Activated CD8-positive, alpha-beta memory T cell treated with anti-CD3 and anti-CD28 coated beads for 1 hour (primary cell): ENCODE measurements at places on chromosomes 13 and 19.

DNA sequence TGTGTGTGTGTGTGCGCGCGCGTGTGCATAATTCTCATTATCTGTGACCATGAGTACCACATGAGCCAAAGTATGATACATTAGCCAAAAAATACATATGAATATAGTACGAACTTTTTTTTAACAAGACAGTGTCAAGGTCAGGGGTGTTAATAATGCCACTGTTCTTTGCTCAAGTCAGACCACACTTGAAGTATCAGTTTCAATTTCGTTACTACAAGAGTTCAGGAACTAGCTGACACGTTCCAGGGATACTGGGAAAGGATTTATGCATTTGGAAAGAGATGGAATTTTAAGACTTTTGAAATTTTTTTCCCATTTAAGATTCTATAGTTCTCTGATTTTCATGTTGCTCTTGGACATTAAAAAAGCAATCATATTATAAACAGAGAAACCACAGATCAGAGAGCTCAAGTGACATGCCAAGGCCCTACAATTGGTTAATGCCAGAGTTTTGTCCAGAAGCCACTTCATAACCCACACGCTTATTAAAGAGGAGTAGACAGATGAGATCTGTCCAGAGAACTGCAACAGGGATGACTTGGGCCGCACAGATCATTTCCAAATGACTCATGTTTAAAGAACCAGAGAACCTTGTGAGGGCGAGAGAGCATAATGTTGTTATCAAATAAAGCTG lies 718.8 kb upstream of the SGCG start:
- no peak for DNase-seq

- DNase-seq = no peak
These were observed 571.6 kb downstream of the UQCRFS1 start for GRCh38 chr19:28641395-28641794.

GRCh38 chr13:113750554-113751399 lies 8.2 kb upstream of the TMEM255B start:
- no peak for DNase-seq

GRCh38 chr13:97889803-97890202 lies 63.7 kb upstream of the IPO5 start:
- DNase-seq = no peak

GRCh38 chr13:46901721-46902120 lies 4.9 kb upstream of the HTR2A start:
- DNase-seq = no peak

DNA sequence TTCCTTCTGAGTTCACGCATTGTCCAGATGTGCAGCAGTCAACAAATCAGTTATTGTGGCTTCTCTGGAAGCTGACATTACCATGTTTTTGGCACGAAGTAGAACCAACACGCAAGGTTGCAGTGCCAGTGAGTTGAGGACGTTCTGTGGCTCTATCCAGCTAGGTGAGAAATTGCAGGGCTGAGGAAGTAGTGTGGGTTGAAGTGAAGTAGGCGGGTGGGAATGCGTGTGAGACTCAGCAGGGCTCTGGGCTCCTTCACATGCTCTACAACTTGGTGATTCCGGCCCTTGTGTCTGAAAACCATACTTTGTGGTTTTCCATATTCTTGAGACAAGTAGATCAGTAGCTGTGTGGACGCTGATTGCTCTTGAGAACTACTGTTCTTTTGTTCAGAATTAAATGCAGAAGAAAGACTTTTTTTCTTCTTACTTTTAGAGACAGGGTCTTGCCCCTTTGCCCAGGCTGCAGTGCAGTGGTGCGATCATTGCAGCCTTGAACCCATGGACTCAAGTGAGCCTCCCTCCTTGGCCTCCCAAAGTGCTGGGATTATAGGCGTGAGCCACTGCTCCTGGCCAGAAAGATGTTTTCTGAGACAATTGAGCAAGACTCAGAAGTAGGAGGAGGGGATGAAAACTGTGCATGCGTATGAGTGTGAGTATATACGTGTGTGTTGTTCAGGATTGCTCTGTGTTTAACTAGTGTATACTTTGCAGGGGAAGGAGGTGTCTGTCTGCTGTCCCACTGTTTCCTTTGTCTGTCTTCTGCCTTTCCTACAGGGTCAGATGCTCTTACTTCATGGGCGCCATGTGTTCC lies 46.2 kb downstream of the GATAD2A start:
- DNase-seq = no peak

DNA sequence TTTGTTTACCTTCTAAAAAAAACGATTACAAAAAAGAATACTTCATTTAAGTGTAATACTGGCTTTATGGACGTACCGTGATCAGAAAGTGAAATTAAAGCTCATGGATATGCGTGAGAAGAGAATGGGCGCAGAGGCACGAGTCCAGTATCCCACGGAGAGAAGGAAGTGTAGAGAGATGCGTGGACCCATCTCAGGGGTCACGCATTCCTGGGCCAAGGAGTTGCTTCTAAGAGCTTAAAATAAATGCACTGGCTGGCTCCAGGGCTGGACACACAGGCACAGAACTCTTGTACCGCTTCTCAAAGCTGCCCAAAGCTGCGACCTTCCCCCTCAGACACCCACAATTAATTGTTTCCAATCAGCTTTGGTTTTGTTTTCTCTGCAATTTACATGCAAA lies 8.7 kb upstream of the SPC24 start:
- DNase-seq = no peak

DNA sequence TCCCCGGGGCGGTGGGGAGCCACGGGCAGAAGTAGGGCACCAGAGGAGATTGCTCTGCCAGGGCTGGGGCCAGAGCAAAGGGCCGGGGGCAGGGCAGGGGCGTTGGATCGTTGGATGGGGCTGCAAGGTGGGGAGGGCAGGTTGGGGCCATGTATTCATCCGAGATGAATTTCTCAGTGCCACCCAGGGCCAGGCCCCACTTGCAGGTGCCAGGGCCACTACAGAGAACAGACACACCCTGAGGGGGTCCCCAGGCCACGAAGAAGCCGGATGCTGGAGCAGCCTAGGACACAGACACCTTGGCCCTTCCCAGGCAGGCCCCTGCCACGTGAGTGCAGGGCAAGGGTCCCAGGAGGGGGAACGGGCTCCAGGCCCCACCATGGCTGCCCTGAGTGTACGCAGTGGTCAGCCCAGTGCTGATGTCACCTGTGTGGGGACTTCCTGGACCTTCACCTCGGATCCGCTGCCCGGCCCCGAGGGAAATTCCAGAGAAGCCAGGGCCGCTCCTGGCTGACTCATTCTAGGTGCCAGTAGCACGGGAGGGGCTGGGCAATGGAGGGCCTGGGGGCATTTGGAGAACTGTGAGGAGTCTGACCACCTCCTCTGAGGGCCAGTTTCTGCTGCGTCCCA lies 9.6 kb upstream of the SBNO2 start:
- no peak for DNase-seq

- no peak for DNase-seq
These were observed 4.8 kb downstream of the ZBTB7A start for GRCh38 chr19:4061683-4062418.

DNA sequence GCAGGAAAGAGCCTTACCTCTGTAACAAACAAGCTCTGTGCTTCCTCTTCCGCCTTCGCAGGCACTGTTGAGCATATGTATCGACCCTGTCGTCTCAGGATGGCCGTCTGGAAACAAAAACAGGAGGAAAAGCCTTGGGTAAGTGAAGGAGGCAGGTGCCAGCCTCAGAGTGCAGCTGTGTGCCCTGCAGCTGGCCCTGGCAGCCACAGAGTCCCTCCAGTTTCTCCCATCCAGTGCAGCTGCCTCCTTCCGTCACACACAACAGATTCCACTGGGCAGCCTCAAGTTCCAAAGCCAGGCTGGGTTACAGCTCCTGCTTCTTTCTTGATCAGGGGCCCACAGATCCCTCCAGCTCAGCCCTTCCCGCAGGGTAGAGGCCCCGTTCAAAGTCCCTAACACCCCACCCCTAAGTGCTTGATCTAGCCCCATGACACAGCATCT lies 47.7 kb downstream of the DOCK9 start:
- no peak for DNase-seq

GRCh38 chr13:113091891-113092775 lies 13.5 kb upstream of the F7 start:
- no peak for DNase-seq

- DNase-seq = no peak
These were observed 4.5 kb downstream of the NAA16 start for GRCh38 chr13:41315443-41316047.

DNA sequence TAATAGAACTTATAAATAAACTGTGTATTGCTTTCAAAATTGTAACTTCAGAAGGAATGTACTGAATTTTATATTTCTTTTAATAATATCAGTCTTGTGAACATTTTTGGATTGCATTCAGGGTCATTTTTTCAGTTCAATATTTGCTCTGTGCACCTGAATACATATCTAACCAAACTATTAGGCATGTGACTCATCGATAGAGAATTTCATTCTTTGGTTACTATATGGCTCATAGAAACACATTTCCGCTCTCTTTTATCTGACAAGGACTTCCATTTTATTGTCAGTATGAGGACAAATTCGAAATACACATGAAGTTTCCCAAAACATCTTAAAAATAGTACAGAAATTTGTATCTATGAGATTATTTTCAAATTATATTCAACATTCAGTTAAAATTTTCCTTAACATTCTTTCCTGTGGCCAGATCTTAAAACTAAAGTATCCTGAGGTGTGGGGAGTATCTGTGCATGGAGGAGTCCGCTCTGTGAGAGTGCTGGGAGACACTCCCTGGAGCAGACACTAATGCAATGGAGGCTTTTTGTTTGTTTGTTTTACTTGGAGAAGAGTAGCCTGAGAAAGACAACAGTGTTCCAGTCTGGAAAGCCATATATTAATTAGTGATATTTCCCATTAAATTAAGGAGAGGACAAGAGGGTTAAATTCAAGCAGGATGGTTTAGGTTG lies 483.6 kb downstream of the PCDH20 start:
- DNase-seq = no peak

GRCh38 chr13:41246969-41247680 lies 16.3 kb downstream of the MTRF1 start:
- no peak for DNase-seq

DNA sequence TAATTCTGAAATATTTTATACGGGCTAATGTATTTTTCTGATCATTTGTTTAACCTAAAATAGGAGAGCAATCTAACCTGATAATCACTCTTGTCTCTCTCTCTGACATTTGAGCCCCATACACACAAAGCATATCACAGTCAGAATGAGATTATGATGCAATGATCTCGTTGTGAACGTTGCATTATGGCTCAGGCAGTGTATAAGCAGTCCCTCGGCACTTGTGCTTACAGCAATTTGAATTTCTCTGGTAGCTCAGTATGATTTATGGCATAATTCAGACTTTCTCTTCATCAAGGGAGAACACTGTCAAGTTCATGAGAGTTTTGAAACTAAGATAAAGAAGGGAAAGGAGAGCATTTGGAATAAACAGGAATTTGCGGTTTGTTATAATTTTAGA lies 256.1 kb downstream of the DACH1 start:
- no peak for DNase-seq

DNA sequence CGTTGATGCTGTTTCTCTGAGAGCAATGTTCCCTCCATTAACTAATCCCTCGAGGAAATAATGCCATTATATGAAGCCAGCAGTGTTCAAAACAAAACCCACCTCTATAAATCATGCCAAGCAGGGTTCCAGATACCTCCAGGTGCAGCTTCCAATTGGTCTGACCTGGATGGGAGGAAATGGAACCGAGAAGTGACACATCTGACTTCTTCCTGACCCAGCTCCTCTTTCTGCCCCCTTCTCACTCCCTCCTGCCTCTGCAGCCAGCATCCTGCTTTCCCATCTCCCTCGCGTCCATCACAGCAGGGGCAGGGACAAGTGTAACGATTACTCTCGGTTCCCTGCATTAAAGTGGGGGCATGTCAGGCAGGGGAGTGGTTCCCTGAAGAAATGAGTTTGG lies 37.5 kb downstream of the HSPH1 start:
- DNase-seq = no peak

DNA sequence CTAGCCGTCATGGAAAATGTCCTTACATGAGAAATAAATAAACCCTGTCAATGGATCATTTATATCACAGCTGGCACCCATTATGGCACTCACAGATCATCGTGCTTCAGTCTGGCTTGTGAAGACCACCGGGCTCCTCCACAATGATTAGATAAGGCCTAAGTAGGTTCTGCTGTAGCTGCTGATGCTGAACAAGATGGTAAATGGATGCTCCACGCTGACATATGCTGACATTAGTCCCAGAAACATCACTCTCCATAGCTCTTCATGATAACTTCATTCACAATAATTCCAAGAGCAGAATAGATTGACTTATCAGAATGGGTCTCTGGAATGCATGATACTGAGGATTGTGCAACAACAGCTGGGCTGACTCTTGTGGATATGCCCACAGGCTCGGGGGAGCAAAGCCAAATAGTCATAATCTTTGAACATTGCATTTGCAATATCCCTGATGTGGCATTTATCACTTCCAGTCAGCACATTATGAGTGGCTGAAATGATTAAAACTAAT lies 63.8 kb upstream of the RXFP2 start:
- DNase-seq = no peak

DNA sequence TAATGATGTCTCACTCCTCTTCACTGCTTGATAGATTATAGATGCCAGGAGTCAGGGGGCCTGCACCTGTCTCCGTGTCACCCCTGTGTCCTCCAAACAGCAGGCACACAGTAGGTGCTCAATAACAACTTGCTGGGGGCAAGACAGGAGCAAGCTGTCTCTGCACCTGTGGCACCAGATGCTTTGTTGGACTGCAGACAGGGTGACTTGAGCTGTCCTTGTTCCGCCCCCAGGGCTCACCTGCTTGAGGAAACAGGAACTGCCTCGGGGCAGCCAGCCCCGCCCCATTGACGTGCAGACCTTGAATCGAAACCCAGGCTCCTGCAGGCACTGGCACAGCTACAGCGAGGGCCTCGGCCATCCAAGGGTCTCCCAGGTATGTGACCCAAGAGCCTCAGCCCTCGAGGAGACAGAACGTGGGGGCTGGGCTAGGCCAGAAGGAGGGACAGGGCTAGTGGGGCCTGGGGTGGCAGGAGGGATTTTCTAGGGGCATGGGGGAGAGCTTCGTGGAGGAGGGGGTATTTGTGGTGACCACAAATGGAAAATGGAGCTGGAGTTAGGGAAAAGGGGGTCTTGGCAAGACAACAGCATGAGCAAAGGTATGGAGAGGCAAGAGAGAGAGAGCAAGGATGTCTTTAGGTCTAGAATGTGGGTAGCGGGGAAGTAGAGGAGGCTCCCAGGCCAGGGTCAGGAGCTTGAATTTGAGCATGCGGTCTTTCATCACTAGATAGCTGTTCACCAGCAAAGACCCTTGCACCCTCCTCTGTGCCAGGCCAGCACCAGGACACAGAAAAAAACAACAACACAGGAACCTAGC lies at the start of gene HSH2D:
TSS of gene HSH2D (plus strand) at position 287 of the 817 bp plus-strand sequence. CDS start 5,066 bp downstream, outside the sequence.
- DNase-seq = peak; percentile 72

GRCh38 chr13:30504081-30504480 lies 38.3 kb upstream of the HMGB1 start:
- no peak for DNase-seq
